Suppressor macrophage treated with lipopolysaccharide for 1 hour (primary cell): ENCODE measurements at places on chromosomes 1 and 21.
A peak's percentile ranks its signal among the peaks of the same experiment; 100 is the strongest.

DNA sequence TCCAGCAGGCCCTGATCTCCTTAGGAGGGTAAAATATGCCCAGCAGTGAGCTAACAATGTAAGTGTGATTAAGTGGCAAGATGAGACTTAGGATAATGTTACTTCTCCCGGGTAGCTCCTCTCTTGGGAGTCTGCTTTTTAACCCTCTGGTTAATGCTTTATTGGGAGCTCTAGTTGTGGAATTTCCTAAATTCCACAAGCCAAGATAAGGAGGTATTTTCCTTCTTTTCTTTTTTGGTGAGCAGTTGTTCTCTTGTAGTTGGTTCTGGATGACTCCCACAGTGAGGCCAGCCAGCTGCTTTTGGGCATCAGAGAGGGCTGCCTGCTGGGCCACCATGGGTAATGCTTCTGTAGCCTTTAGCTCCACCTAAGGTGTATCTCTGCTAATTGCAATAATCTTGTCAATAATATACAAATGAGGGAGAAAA, 19.3 kb downstream of the C1orf52 start:
- peak; percentile 6 for DNase-seq

DNA sequence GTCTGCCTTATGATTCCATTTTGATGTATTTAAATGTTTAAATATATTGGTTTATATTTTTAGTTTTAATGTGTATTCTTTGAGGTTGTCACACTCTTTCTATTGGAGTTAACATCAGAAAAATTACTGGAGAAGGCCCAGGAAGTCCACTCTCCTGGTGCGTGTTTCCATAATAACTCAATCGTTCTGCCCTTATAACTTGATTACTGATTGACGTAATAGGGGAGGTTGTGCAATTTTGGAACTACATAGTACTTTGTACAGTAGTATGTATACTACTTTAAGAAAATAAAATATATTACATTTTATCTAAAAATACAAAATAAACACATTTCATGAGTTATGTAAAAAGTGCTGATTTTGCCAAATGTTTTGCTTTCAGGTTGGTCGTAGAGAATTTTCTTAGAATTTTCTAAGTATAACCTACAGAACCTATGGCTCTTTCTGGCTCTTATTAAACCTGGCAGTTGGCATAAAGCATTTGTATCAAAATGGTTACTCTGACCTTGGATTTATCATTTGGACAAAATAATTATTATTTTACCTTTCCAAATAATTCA, 5.7 kb downstream of the PLA2G4A start:
- peak; percentile 63 for DNase-seq

DNA sequence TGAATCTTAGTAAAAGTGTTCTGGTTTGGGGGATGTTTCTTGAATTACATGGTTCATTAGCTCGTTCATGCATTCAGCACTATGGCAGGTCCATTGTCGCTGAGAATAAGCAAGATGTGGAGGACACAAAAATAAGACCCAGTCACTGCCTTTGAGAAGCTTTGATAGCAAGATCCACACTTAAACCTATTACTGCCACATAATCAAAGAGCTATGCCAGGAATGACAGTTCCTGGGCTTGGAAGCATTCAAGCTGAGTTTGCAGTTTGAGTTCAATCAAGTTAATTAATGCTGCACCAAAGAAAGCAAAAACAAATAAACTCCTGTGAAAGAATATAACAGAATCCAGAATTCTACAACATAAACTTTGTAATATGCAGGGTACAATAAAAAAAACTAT, 131.8 kb downstream of the MIS18A start:
- no peak for DNase-seq

DNA sequence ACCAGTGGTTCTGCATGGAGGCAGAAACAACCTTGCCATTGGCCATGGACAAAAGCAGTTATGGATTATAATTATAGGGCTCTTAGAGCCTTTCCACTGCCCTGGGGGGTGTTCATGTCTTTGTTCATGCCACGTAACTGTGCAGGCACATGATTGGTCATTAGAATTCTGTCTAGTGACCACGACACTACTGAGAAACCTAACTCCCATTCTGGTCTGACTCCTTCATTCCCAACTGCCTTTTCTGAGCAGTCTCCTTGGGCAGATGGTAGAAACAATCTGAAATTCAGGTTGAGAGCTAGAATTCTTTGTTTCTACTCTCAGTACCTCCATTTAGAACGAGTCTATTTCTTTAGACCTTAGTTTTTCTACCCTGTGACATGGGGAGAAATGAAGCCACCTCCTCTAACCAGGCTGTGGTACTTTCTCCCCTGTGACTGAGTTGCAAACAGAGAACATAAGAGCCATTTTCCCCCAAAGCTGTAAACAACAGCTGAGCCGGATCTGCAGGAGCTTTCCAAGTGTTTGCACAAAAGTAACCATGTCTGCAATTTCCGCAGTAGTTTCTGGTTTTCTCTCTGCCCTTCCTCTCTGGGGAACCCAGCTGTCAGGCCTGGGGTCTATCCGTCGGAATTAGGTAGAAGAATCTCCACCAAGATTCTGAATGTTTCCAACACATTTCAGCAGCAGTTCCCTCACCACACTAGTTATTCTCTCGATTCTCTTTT, 37.7 kb upstream of the IPO9 start:
- peak; percentile 23 for DNase-seq

GRCh38 chr1:53025034-53025768, 36.8 kb upstream of the PODN start:
- peak; percentile 85 for DNase-seq

- DNase-seq = peak; percentile 80
These were observed 9.2 kb upstream of the LAD1 start for GRCh38 chr1:201408176-201408833.

- no peak for DNase-seq
These were observed 16.7 kb downstream of the STYXL2 start for GRCh38 chr1:167110586-167110985.

DNA sequence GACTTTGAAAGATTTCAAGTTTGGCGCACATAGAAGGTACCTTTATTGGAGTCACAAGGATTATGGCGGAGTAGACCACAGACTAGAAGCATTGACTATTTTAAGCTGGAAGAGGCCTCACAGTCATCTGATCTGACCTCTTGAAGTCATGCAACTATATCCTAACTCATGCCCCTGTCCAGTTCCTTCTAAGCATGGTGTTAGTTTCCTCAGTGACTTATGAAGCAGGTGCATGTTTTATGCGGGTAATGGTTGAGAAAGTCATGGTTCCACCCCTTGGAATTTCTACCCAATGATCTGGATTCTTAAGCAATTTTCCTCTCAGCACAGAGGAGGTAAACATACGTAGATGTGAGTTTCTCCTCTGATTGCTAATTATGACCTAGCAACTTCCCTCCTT, 11.7 kb downstream of the OLFML3 start:
- no peak for DNase-seq

- DNase-seq = no peak
These were observed 3.2 kb upstream of the PROX1 start for GRCh38 chr1:213984387-213985208.

DNA sequence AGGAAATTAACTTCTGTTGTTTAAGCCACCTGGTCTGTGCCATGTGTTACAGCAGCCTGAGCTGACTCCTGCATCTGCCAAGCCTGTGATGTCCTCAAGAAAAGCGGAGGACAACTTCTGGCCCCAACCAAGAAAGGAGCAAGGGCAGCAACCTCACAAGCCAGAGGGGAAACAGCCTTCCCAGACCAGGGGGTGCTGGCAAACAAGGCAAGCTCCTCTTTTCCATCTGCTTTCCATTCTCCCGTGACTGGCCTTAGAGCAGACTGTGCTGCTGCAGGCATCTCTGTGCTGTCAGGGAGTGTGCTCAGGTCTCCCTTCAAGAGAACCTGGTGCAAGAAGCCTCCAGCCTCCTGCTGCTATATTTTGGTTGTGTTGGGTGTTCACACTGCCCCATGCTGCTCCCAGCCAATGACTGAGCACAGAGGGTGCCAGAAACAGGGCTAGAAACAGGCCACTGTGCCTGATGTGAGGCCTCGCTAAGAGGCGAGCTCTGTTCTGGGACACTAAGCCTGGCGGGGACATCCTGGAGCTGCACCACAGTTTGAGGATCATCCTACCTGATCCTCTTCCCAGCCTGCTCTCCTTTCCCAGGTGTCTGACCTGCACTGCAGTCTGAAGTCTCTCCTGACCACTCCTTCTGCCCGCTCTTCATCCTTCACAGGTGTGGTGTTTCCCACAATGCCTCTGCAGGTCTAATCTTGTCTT, 27.5 kb upstream of the SLAMF9 start:
- no peak for DNase-seq

DNA sequence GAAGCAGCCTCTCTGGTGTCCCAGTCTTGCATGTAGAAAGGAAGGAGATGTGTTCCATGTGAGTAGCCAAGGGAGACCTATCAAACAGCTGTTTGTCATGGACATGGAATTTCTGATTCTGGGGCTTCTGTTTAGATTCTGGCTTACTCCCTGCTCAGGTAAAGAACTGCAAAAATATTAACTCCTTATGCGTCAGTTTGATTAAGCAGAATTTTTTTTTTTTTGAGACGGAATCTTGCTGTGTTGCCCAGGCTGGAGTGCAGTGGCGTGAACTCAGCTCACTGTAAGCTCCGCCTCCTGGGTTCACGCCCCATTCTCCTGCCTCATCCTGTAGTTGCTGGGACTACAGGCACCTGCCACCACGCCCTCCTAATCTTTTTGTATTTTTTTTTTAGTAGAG, 6.8 kb downstream of the ARV1 start:
- DNase-seq = no peak

GRCh38 chr1:175878775-175879174, 135.4 kb upstream of the TNR start:
- no peak for DNase-seq

GRCh38 chr1:196214866-196215265, 393.4 kb downstream of the KCNT2 start:
- DNase-seq = no peak

GRCh38 chr21:46060596-46061061, 37.3 kb upstream of the COL6A2 start:
- DNase-seq = peak; percentile 81

- no peak for DNase-seq
These were observed 332.4 kb upstream of the DUSP10 start for GRCh38 chr1:222074317-222074716.

- DNase-seq = no peak
These were observed 178.2 kb upstream of the SGIP1 start for GRCh38 chr1:66355756-66356155.

- no peak for DNase-seq
These were observed 27.8 kb downstream of the FAM20B start for GRCh38 chr1:179053486-179053885.

GRCh38 chr1:33433509-33434362, 2.8 kb upstream of the PHC2 start:
- peak; percentile 99 for DNase-seq

DNA sequence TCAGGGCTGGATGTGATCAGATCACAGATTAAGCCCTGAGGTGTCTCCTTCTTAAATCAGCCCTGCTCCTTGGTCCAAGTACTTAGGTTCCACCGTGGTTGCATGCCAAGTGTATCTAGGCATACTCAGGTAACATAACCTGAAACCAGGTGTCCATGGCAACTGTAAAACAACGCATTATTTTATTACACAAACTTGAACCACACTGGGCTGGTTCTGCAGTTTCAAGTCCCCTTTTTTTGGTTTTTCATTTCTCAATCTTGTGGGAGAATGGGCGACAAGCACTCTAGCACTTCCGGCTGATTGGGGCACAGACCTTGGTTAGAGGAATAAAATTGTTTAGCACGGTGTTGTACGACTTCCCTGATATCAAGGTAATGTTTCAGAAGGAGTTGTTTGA, 65.2 kb downstream of the GBP6 start:
- no peak for DNase-seq

- DNase-seq = peak; percentile 66
These were observed 19.8 kb downstream of the NPR1 start for GRCh38 chr1:153698020-153698922.
